Fibroblast of mammary gland (primary cell): ENCODE measurements at places on chromosomes 3 and 15.

DNA sequence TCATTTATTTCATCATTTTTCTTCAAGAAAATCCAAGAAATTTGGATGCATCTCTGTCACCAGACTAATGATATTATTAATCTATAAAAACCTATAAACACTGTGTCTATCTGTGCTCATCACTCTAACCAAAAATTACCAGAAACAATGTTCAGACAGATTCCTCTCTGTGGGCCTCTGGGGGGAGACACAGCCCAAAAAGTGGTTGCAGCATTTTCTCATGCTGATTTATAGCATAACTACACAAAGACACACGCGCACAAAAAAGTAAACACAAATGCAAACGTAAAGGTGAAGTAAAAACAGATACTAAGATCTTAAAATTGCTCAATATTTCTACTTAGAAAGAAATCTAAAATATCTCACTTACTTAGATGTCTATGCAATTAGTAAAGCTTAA is 976.0 kb downstream of the GBE1 start:
- DNase-seq = no peak

DNA sequence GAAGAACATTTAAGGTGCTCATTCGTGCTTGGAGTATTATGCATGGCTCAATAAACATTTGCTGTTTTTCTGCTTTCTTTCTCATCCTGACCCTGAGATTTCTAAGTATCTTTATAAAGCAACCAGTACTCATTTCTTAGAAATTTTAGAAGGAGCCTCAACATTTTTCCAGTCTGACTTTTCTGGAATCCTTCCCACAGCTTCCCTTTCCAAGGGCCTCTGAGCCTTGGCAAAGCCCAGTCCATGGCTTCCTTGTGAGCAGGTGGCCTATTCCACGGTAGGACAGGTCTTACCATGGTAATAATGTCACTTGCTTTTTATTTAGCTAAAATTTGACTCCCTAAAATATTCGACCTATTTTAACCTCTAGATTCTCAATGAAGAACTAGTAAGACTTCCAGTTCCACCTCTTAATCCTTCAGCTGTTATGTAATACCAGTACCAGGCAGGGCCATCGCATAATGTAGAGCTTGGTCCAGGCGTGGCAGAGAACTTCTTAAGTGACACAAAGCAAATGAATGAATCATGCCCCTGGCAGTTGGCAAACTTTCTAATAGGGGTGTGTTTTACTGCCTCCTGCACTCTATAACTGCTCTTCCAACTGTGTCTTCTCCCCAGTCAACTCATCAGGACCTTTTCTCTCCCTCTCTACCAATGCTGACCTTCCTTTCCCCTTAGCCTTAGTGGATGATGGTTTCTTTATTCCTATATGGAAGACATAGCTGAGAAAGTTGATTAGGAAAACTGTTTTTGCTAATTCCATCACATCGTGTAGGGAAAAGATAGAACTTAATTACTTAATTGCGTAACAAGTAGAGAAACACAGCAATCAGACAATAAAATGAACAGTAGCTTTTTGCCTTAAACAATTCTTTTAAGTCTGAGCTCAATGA is 894 bp upstream of the TM4SF4 start:
- peak; percentile 71 for DNase-seq

DNA sequence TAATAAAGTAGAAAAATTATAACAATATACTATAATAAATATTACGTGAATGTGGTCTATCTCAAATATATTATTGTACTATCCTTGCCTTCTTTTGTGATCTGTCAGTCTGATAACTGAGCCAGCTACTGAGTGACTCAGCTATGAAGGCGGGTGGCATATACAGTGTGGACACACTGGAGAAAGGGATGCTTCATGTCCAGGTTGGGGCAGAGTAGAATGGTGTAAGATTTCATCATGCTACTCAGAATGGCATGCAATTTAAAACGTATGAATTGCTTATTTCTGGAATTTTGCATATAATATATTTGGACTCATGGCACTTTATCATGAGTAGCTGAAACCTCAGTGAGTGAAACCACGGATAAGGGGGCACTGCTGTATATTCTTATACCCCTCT is 172.9 kb upstream of the TBC1D5 start:
- no peak for DNase-seq

GRCh38 chr3:101513419-101513986 is 491 bp upstream of the SENP7 start:
- DNase-seq = no peak

- peak; percentile 65 for DNase-seq
Observed at GRCh38 chr15:62071711-62072308, 5.0 kb downstream of the C2CD4A start.

GRCh38 chr3:52704611-52705437 is 767 bp downstream of the GLT8D1 start:
- peak; percentile 28 for DNase-seq

- DNase-seq = peak; percentile 69
Observed at GRCh38 chr15:45307230-45307924, 55.3 kb downstream of the SLC28A2 start.

- no peak for DNase-seq
Observed at GRCh38 chr3:53822331-53822741, 23.9 kb downstream of the CHDH start.

GRCh38 chr3:107368654-107369398 is 8.4 kb upstream of the CCDC54 start:
- DNase-seq = no peak

GRCh38 chr15:48963524-48964113 is at the start of gene SHC4:
Gene SHC4, minus strand, starts transcription at chr15:48963919. Its CDS starts 904 bp downstream, at chr15:48963015.
- DNase-seq = peak; percentile 86

- no peak for DNase-seq
Observed at GRCh38 chr15:63254991-63255390, 22.4 kb upstream of the APH1B start.

DNA sequence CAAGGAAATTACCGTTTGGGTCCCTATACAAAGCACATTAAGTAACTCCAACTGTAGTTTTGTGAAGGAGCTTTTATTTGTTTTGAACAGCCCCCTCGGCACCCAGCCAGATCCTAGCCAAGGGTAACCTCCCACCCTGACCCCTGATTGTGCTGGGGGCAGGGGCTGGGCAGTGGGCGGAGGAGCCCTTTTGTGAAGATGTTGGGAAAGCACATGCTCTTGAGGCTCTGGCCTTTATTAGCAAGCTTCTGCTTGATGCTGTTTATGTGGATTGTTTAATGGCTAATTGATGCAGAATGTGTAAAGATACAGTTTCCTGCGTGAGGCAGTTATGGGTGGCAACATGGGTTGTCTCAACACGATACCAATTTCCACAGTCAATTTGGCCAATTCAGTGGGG is 136.5 kb downstream of the MAP2K5 start:
- DNase-seq = no peak

DNA sequence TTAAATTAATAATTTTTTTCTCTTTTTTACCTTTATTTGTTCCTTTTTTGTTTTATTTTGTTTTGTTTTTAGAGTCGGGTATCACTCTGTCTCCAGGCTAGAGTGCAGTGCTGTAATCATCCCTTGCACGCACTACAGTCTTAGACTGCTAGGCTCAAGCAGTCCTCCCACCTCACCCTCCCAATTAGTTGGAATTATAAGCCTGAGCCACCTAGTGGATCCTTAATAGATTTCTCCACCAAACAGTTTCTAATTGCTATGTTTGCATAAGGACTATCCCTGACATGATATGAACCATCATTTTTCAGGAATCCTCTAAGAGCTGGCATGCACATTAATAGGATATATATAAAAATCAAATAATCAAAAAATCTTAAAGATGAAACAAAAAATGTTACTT is 993.2 kb downstream of the OTOL1 start:
- no peak for DNase-seq

- DNase-seq = no peak
Observed at GRCh38 chr3:141055136-141055535, 4.0 kb downstream of the SPSB4 start.

- DNase-seq = no peak
Observed at GRCh38 chr3:141311170-141311495, 57.2 kb upstream of the ZBTB38 start.

DNA sequence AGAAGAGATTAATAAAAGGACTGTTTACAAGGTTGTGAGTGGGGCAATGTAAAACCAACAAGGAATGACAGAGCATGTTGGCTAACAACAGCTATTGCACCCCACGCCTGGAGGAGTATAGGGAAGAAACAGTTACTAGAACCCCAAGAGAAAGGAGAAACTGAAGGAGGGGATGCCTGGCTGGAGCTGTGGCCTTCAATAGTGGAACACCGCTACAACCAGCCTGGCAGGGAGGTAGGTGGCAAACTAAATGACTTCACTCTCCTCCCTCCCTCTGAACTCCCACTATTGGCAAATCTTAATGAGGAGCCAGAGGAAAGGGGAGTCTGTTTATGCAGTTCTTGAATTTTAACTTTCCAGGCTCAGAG is 7.2 kb upstream of the CD47 start:
- no peak for DNase-seq

- DNase-seq = peak; percentile 69
Observed at GRCh38 chr3:178436773-178437172, 99.5 kb upstream of the KCNMB2 start.

- peak; percentile 91 for DNase-seq
Observed at GRCh38 chr15:63089260-63090043, 32.2 kb upstream of the LACTB start.

- no peak for DNase-seq
Observed at GRCh38 chr3:26681632-26682031, 59.1 kb downstream of the LRRC3B start.

DNA sequence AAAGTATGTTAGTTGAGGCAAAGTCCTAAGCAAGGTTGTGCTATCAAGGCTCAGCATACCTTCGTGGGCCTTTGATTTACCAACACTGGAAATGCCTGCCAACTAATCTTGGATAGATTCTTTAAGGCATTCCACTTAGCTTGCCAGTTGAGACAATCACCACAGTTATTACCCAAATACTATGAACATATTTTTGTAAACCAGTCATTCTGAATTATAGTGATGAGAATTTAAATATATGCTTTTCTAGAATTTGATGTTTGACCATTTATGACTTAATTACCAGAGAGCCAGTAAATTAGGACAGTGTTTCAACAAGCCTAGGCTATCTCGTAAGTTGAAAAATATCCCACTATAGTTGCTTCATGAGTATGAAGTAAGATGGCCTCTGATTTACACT is 15.5 kb downstream of the TRIM59 start:
- DNase-seq = peak; percentile 31
